Stimulated activated CD4-positive, alpha-beta T cell treated with anti-CD3 and anti-CD28 coated beads, TNF-alpha, amount 100 ng/mL, for 24 hours (primary cell): ENCODE measurements at places on chromosomes 2 and 18.

DNA sequence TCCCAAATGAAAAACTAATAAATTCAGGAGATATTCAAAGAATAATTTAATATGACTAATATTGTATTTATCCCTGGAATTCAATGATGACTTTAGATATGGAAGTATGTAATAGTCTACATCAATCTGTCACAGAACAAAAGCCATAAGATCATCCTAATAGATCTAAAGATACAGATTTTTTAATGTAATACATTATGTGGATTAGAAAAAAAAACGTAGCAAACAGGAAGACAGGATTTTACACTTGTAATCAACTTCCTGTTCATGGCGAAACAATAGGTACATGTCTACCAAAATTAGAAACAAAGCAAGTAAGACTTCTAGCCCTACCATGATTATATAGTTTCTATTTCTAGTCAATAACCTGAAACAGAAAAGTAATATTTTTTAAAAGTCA lies 192.2 kb downstream of the TTC32 start:
- DNase-seq: no peak

- no peak for DNase-seq
These were observed 171.2 kb downstream of the SP3 start for GRCh38 chr2:173793709-173794565.

DNA sequence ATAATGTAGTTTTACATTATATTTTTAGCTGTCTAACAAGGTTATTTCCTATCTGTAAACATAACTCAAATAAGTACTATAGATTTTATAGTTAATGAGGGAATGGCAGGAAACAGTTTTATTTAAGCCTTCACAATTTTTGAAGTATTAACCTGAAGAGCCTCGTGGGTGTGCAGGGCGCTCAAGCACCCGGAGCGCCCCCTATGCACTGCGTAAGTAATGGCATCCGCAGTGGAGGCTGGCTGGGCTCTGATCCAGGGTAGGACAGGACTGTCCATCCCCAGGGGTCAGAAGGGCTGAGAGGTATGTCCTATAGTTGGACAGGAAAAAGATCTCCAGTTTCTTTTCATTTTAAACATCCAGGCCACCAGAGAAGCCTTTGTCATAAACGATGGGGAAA lies 8.2 kb upstream of the GBX2 start:
- DNase-seq: no peak

- no peak for DNase-seq
These were observed 70.2 kb downstream of the SPATS2L start for GRCh38 chr2:200376513-200377354.

- DNase-seq: no peak
These were observed 26.9 kb upstream of the KCTD1 start for GRCh38 chr18:26574958-26575864.

- no peak for DNase-seq
These were observed 86.0 kb downstream of the VWA3B start for GRCh38 chr2:98172951-98173350.

DNA sequence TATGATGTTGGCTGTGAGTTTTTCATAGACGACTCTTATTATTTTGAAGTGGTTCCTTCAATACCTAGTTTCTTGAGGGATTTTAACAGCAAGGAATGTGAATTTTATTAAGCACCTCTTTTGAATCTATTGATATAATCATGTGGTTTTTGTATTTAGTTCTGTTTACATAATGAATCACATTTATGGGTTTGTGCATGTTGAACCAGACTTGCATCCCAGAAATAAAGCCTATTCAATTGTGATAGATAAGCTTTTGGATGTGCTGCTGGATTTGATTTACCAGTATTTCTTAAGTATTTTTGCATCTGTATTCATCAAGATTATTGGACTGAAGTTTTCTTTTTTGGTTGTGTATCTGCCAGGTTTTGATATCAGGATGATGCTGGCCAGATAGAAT lies 131.6 kb upstream of the SCN7A start:
- DNase-seq: no peak

DNA sequence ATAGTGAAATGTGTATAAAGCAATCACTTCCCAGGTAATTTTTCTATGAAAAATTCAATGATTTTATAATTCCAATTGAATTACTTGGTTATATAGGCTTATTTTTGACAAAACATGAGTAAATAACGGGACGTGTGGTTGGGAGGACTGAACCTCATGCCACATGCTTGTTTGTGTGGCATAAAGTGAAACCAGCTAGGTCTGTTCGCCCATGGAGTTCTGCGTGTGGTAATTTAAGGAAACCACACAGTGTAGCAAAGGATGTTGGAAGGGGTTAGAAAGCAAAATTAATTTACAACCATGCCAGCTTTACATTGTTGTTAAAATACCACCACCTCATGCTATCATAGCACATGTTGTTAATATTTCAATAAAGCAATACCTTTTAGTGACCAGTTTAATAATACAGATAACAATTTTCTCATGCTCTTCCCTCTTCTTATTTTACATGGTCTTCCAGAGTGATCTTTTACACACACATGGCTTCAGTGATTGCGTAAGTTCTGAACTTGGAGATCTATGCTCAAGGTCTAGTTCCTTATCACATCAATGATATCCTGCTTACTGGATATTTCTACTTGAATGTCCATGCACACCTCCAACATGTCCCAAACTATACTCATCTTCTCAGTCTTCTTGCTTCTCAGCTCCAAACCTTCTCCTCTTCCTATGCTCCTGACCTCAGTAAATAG lies 156.4 kb upstream of the ITGA4 start:
- DNase-seq: no peak

DNA sequence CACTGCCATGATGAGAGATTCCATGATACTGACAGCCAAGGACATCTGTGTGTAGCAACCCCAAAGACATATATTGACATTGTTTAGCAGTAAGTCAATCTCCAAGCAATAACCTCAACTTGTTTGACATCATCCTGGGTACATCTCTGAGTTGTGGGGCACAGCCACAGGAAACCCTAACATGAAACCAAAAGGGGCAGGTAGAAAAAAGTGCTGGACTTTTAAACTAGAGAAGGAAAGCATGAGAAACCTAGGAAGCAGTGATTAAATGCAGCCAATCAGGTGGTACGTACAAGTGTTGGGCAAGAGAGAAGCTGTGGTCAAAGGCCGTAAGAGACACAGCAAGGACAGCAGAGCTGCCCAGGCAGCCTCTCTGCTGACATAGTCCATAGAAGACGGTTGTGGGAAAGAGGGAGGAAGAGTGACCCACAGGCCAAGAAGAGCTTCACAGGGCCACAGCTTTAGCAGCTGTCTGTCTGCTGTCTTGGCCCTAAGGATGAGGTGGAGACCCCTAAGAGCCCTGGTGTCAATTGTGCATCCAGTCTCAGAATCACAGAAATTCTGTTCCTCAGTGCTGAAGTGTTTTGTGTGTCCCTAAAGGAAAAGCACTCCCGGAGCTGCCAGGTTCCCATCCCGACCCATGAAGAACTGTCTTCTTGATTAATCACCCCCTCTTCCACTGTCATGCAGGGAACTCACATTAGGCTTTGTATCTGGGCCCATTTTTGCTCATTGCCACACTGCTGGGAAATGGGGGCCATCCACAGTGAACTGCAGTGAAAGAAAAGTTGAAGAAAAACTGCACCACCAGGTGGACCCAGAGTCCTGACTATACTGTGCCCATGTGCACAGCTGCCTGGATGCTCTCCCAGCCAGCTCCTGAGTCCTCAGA lies 25.4 kb upstream of the CHN1 start:
- DNase-seq: no peak

GRCh38 chr2:22719396-22719795 lies 665.6 kb upstream of the KLHL29 start:
- no peak for DNase-seq

DNA sequence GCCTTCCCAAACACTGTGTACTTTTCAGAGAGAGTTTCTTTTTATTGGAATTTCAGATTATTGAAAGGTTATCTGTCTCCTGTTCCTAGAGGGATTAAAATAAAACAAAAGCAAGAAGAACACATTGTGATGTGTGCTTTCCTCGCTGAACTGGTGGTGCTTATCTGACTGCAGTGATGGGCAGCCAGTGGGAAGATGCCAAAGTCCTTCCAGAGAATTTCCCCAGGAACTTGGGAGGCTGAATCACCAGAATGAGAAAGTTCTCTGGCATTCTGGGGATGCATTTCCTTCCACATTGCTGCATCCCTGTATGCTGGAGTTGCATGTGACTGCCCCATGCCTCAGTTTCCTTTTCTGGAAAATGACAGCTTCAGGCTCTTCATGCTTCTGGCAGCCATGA lies 53.9 kb upstream of the SEC11C start:
- no peak for DNase-seq

- DNase-seq: no peak
These were observed 94.6 kb downstream of the MC4R start for GRCh38 chr18:60277855-60278480.

GRCh38 chr18:23231340-23232021 lies 96.2 kb downstream of the CABLES1 start:
- peak; percentile 66 for DNase-seq

GRCh38 chr18:39786477-39786876 lies 2168.6 kb upstream of the PIK3C3 start:
- DNase-seq: no peak

DNA sequence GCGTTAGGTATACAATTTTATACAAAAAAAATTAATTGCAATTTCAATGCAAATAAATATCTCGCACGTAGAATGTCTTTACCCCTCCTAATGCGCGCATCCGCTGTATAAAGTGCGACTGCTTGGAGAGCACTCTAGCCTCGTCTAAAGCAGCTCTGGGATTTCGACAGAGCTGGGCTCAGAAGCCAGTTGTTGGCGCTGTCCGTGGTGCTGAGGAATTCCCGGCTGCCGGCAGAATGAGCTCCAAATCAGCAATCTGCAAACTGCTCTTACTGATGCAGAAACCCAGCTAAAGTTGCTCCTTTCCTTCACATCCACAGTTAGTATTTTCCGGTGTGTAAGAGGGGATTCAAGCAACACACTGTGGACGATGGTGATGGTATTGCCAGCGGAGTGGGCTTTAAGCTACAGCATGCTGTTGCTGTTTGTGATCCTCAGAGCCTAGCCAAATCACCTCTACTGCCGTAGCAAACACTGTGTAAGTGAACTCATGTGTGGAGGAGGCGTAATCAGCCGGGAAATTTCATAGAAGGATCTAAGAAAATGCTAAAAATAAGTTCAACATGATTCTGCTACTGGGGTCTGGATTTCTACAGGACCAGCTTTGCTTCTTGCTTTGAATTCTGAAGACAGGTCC lies at the start of gene VWC2L:
TSS of gene VWC2L (plus strand) at position 137 of the 637 bp plus-strand sequence. CDS start 3,140 bp downstream, outside the sequence.
- no peak for DNase-seq

DNA sequence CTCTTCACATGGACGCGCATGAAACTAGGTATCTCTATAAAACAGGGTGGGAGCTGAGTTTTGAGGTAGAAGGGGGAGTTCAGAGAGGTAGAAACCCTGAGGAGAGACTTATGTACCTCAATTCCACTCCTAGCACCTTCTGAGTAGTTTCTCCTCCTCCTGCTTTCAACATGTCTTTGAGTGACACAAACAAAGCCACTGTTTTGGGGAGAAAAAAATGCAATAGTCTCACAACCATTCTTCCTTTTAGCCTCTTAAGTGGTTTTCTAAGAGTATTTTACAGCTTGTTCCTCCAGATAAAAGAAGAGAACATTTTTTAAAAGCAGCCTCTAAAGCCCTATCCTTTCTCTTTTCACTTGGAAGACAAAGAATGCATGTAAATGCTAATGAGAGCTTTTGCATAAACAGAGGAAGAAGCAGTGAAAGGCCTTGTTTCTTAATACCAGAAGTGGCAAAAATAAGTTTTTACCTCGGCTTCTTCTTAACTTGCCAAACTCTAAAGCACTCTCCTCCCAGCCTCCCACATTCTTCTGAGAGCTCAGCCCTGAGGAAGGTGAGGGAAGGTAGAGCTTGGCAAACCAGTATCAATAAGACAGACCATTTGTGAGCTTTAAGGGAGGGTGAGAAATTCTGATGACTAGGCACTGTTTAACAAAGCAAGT lies 1304.4 kb upstream of the ACVR2A start:
- DNase-seq: no peak

GRCh38 chr2:130251873-130252620 lies 53.8 kb upstream of the TUBA3E start:
- DNase-seq: no peak
